ENCODE measurements at places on chromosomes 6 and 20.

GRCh38 chr20:62409931-62410745 lies 3.1 kb upstream of the CABLES2 start:
- peak; percentile 42 for DNase-seq

DNA sequence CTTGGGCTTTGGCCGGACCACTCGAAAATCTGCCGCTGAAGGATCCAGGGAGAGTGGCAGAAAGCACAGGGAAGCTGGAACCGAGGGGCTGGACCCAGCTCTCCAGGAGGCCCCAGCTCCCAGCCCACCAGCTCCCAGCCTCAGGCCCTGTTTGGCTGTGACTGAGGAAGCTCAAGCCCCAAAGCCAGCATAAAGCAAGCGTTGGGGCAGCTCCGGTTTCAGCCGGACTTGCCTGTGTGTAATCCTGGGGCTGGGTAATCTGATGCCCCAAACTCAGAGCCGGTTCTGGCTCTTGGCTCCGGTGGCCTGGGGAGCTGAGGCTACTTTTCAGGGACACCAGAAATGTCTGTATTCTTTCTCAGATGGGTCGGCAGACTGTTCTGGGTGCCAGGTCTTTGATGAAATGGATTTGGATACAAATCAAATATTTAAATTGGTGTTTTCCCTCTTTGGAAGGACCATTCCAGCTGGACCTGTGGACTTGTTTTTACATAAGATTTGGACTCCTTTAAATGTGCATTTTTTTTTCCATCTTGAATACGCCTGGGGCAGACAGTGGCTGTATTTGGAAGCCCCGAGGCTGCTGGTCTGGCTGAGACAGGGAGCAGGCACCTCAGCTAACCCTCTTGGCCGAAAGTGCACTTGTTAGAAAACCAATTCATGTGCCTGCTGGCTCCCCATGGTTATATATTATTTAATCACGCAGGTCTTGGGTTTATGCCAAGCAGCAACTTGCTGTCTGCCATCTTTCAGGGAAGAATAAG lies 29.7 kb downstream of the RPP40 start:
- DNase-seq, result no peak

DNA sequence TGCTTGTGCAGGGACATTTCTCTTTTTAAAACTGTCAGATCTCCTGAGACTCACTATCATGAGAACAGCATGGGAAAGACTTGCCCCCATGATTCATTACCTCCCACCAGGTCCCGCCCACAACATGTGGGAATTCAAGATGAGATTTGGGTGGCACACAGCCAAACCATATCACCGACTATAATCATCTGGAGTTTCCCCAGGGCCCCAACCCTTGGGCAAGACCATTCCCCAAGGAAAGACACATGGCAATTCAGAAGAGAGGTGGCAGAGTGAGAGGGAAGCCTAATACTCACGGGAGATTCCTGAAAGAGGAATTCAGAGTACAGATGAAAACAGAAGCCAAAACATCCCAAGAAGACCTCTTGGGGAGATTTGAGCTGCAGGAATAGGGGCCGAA lies 291.0 kb upstream of the PLCB4 start:
- DNase-seq, result no peak

DNA sequence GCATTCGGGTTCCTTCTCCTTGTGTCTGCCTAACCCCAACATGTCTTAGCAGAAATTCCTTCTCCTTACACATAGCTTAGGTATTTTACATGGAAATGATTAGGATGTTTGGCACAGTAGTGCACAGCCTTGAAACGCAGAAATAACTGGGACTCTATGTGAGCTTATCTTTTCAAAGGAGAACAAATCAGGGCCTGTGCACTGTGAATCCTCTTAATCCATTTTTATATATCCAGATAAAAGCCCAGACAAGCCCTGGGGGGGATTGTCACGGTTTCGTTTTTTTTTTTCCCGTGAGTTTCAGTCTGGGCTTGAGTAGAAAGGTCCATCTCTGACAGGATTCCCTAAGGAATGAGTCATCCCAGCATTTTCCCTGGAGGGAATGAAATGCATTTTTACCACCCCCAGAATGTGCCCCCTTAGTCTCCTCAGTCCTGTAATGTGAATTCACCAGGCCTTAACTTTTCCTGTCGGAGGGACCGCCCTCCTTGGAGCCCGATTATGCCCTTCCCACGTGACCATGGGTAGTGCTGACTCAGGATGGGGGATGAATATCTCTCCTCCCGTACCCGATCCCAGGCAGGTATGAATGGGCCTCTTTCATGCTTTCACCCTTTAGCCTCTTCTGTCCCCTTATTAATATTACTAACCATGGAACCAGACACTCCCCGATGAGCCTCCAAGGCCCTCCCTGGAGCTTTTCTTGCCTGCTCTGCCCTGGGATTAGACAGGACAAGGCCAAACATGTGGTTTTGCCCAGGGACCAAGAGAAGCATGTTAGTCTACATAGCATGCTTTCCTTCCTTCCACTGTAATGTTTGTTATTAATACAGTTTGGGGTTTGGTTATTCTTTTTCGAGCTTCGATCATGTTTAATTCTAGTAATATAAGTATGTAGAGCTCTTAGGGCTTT lies 23.9 kb upstream of the NAA20 start:
- no peak for DNase-seq

GRCh38 chr6:53962646-53963045 lies 148.6 kb upstream of the MLIP start:
- DNase-seq, result no peak

GRCh38 chr6:112806163-112806865 lies 459.2 kb downstream of the RFPL4B start:
- no peak for DNase-seq

GRCh38 chr6:154156135-154156896 lies 117.3 kb downstream of the OPRM1 start:
- peak; percentile 65 for DNase-seq

DNA sequence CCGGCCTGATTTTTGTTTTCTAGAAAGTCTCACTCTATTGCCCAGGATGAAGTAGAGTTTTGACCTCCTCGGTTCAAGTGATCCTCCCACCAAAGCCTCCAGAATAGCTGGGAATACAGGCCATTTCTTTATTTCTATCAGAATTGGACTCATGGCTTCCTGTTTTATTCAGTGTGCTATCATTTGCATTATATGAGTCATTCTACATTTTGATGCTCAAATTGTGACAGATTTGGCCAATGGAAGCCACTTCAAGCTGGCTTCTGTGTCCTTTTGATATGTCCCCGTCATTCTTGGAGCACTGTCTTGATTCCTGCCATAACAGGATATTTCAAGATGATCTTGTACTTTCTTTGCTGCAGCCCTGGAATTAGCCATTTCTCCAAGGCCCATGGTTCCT lies 75.1 kb downstream of the CNBD2 start:
- DNase-seq, result no peak

DNA sequence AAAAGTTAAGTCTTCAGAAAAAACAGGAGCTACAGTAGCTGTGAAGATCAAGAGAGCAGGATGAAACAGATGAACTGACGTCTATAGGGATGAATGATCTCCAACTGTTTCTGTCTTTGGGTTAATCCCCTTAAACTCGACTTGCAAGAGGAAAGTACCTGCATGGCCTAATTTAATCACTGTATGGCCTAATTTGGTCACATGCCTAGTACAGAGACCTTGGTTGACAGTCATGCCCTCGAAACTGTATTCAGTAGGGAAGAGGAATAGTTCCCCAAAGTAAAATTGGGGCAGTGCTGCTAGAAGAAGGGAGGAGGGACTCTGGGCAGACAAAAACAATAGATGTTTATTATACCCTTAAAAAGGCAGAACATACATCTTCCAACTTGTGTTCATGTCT lies 10.0 kb upstream of the SMAP1 start:
- DNase-seq, result no peak

GRCh38 chr20:56628015-56628872 lies 862 bp upstream of the TFAP2C start:
- no peak for DNase-seq

GRCh38 chr6:16486661-16487060 lies 248.3 kb downstream of the GMPR start:
- peak; percentile 58 for DNase-seq

DNA sequence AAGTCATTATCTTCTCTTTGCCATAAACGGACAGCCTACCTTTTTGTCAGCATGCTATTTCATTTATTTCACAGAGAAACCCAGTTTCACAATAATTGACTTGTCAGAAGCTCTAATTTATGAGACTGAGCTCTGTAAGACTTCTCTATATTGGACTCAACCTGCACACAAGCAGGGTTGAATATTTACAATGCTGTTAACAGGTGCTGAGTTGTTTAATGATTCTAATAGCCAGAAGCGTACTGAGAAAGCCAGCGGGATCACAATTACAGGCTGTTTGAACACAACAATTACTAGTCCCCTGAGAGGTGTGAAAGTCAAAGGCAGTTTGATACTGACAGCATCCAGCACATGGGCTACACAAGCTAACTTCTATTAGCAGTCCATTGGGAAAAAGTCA lies 128.2 kb upstream of the SIM1 start:
- no peak for DNase-seq

DNA sequence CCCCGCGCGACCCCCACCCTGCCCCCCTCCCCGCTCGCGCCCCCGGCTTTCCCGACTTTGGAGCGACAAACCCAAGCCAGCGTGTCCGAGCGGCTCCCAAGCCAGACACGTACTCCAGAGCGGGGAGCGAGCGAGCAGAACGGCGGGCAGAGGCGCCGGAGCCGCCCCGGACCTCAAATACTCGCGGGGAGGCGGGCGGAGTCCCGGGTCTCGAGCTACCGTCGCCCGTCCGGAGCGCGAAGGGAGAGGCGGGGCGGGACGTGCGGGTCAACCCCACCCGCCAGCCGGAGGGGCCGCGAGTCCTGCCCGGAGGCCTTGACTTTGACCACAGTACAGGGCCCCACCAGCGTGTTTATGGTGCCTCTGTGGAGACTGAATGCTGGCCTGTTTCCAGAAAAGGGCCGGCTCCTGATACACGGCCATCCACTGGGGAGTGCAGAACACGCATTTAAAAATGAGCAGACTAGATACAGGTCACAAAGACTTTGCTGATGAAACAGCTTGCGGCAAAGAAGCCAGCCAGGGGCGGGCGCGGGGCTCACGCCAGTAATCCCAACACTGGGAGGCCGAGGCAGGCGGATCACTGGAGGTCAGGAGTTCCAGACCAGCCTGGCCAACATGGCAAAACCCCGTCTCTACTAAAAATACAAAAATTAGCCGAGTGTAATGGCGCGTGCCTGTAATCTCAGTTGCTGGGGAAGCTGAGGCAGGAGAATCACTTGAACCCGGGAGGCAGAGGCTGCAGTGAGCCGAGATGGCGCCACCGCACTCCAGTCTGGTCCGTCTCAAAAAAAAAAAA lies at the start of gene SERPINB6:
Gene SERPINB6, minus strand, starts transcription at position 148 of the 799 bp plus-strand sequence. CDS start 12,235 bp downstream, outside the sequence.
- peak; percentile 35 for DNase-seq

- peak; percentile 24 for DNase-seq
Measured at GRCh38 chr6:157800420-157801237, 22.4 kb upstream of the SNX9 start.

DNA sequence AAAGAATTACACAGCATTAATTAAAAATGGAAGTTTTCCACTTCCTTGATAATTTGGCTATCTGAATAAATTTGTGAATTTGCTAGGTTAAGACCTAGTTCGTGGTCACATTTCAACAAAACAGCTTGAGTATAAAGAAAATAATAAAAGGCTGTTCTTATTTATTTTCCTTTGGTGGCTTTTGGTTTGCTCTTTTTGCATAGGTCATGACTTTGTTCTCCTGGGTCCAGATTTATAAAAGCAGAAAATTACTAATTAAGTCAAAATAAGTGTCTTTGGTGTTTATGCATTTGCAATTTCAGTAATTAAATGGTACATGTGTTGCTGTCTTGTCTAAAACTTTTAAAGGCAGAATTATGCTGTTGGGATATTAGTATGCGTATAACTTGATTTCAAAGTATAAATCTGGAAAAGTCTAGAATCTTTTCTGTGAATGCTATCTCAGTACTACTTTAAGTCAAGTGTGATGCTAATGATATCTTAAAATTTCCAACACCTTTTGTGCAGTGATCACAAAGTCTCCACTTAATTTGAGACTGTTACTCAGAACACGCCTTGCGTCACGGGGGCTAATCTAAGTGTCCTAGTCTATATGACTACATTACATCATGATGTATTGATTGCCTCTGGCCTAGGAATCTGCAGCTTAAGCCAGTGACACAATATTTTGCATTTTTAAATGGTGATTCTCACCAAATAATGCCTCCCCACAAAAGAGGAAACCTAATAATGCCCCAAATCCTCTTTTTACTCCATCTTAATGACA lies 41.0 kb downstream of the GNAS start:
- DNase-seq, result peak; percentile 38

DNA sequence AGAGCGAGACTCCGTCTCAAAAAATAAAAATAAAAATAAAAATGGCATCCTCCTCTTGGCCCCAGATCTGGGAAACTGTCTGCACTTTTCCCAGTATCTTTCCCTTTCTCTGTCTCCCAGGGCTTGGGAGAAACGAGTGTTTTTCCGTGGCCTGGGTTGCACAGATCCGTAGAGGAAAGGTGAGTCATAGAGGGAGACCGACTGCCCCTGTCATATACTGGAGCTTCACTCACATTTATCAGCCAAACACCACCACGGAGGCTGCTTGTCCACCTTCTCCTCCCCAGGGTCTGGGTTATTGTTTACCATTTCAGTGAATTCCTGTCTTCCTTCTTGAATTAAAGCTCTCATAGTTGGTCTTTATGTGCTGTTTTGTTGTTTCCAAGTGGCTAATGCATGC lies 31.9 kb upstream of the EIF2S2 start:
- no peak for DNase-seq

GRCh38 chr6:167047554-167047953 lies 48.4 kb downstream of the CEP43 start:
- DNase-seq, result peak; percentile 43

DNA sequence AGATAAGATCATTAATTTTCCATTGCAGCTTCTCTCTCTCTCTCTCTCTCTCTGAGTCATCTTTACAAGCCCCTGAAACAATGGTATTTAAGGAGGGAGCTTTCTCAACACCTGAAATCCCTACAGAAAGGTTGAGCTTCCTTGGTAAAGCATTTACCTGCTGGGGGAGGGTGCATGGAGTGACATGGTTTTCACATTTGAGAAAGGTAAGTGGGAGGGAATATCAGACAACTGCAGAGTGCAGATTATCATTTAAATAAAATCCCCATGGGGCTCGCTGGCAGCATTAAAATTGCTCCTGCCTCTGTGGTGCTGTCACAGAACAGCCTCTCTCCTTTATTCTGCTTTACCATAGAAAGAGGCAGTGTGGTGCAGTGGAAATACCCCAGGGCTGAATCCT lies 10.3 kb upstream of the PDYN start:
- DNase-seq, result no peak

DNA sequence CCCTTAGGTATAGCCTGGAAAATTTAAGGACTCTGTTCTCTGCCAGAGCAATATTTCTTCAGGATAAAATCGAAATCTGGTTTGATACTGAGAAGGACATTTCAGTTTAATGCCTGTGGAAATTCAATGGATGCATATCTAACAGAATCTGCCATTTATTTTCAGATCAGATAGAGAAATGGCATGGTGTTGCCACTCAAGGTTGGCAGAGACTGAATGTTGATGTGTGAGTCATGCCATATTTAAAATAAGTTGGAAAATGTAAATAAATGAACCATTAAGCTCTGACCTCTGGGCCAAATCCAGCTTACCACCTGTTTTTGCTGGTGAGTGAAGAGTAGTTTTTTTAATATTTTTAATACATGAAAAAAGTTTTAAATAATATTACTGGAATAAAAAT lies 594.6 kb downstream of the DOK5 start:
- no peak for DNase-seq

- no peak for DNase-seq
Measured at GRCh38 chr6:92647630-92648029, 771.7 kb downstream of the EPHA7 start.
